Small intestine (tissue), 16 donors: ENCODE measurements at places on chromosomes 6 and 20. TPM values are rescaled to one million over a fixed set of nuclear protein-coding genes. Genes with fewer than 3 reads are reported as not detected.

Gene MCHR2
- polyA plus RNA-seq = 0.34 TPM

Gene MMUT
- polyA plus RNA-seq = 21.7 TPM

DNA sequence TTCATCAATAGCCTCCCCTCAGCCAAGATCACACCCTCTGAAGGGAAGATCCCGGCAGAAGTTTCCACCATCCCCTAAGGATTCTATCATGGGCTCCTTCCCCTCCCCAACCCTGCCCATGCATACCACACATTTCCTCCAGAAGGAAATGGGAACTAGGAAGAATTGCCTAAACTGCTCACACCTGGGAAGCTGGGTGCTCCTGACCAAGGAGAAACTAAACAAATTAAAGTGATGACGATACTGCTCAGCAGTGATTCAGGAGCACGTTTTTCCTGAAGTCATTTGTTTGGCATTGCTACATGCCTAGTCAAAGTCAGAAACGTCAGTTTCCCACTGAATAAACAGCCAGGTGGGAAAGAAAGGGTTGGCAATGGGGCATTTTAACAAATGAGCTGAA lies 136.1 kb upstream of the CDYL start:
- no peak overlapping the region for H3K4me3 ChIP-seq
- no peak overlapping the region for H3K27ac ChIP-seq
- H3K36me3 ChIP-seq = no peaks in the 10 kb centered on the region
- H3K4me1 ChIP-seq = no peaks in the 10 kb centered on the region
- H3K27me3 ChIP-seq = no peaks in the 10 kb centered on the region
- DNase-seq = no peak

Gene TUBB1
- 0.30 TPM for polyA plus RNA-seq

Gene LY6G6F
- polyA plus RNA-seq = not detected

Gene HLA-DOA
- polyA plus RNA-seq = 0.81 TPM

DNA sequence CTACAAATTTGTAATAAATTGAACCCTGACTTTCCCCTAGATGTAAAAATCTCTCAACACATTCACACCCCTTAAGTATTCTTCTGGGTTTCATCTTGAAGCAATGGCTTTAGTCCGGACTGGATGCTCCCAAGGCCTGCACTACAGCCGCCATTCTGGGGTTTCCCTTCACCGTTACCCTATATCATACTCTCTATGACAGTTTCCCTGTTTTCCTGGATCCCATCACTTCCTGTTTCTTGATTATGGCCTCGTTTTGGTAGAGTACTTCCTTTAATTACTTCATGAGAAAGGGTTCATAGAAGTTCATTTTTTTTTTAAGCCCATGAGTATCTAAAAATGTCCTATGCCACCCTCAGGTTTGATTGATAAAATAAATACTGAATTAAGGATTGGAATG lies 11.7 kb downstream of the FIG4 start:
- H3K4me1 ChIP-seq = no peaks in the 10 kb centered on the region
- H3K27ac ChIP-seq = no peak overlapping the region
- H3K4me3 ChIP-seq = no peak overlapping the region
- no peak for DNase-seq

DNA sequence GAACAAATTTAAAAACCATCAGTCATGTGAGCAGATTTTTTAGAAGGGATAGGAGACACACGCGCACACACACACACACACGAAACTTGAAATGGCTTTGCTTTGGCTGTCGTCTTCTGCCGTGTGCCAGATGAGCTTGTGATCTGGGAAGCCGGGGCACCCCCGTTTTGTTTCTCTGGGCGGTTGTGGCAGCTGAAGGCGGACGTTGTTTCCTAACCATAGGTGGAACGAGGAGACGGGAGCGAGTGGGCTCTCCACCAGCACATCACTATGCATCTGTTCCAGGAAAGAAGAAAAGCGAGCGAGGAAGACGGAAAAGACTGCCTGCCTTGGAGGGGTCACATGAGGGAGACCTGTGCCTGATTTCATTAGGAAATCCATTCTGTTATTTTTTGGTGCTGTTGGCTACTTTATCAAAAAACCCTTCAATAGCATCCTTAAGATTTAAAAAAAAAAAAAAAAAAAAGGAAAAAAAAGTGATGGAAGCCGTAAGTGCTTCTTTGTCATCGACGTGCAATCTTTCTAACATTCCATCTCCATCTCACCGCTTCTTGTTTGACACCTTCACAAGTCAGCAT lies 142.1 kb downstream of the DTNBP1 start:
- H3K4me3 ChIP-seq = no peak overlapping the region
- DNase-seq = no peak
- H3K4me1 ChIP-seq = no peaks in the 10 kb centered on the region
- H3K27me3 ChIP-seq = no peaks in the 10 kb centered on the region

- no peak overlapping the region for H3K27ac ChIP-seq
- no peaks in the 10 kb centered on the region for H3K27me3 ChIP-seq
- no peak overlapping the region for H3K4me3 ChIP-seq
- no peaks in the 10 kb centered on the region for H3K36me3 ChIP-seq
- DNase-seq = no peak
- H3K4me1 ChIP-seq = no peaks in the 10 kb centered on the region
These were observed 125.6 kb upstream of the MAFB start for GRCh38 chr20:40814631-40814960.

Gene CDH4
- 0.09 TPM for polyA plus RNA-seq

- DNase-seq = no peak
- no peak overlapping the region for H3K27ac ChIP-seq
- no peak overlapping the region for H3K4me3 ChIP-seq
- H3K27me3 ChIP-seq = no peaks in the 10 kb centered on the region
These were observed 140.1 kb upstream of the BTBD3 start for GRCh38 chr20:11777387-11778205.

DNA sequence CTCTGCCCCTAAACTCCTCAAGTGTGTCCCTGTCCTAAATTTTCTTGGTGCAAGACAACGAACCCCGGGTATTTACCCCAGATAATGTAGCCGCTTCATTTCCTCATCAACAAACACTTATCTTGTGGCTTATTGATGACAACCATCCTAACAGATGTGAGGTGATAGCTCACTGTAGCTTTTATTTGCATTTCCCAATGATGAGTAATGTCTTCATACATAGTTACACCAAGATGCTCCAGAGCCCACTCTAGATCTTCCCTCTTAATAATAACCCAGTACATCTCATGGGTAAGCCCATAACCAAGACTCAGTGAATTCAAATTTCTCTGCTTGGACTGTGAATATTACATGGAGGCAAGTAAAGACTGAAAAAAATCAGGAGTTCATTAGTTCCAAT lies 48.2 kb upstream of the BEND6 start:
- DNase-seq = no peak
- H3K27me3 ChIP-seq = no peaks in the 10 kb centered on the region
- no peaks in the 10 kb centered on the region for H3K4me1 ChIP-seq
- no peak overlapping the region for H3K4me3 ChIP-seq
- no peak overlapping the region for H3K27ac ChIP-seq
- H3K36me3 ChIP-seq = no peaks in the 10 kb centered on the region

Gene PDYN
- not detected for polyA plus RNA-seq

- H3K36me3 ChIP-seq = no peaks in the 10 kb centered on the region
- H3K27me3 ChIP-seq = no peaks in the 10 kb centered on the region
- no peak overlapping the region for H3K27ac ChIP-seq
- no peak for DNase-seq
- H3K4me3 ChIP-seq = no peak overlapping the region
- H3K4me1 ChIP-seq = no peaks in the 10 kb centered on the region
These were observed 203.0 kb upstream of the RGS17 start for GRCh38 chr6:153334121-153334520.

- H3K27ac ChIP-seq = no peak overlapping the region
- DNase-seq = no peak
- no peak overlapping the region for H3K4me3 ChIP-seq
These were observed 471.0 kb downstream of the COL12A1 start for GRCh38 chr6:74734901-74735300.

Gene FAM83B
- polyA plus RNA-seq = 14.7 TPM

GRCh38 chr6:116010386-116010785 lies 50.3 kb downstream of the FRK start:
- no peak overlapping the region for H3K27ac ChIP-seq
- no peak overlapping the region for H3K4me3 ChIP-seq
- H3K27me3 ChIP-seq = no peaks in the 10 kb centered on the region

GRCh38 chr20:1390581-1391403 lies 2.1 kb downstream of the FKBP1A start:
- H3K4me3 ChIP-seq = peak overlapping the region; percentile 9
- peaks cover 10% of the 10 kb centered on the region for H3K4me1 ChIP-seq
- H3K36me3 ChIP-seq = peaks cover 35% of the 10 kb centered on the region
- H3K27me3 ChIP-seq = no peaks in the 10 kb centered on the region

DNA sequence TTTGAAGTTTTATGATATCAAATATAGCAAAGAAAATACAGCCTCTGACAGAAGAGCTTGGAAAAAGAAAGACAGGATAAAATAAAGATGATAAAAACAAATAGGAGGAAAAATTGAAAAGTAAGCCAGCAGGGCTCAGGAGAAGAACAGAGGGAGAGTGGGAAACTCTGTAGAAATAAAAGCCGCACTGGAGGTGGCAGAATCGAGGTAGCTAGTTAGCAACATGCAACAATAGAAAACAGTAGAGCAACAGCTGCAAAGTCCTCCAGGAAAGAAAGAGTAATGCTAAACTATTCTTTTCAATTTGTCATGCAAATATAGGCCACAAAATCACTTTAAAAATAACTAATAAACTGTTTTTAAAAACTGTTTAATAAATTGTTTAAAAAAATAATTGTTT lies 28.8 kb downstream of the HBS1L start:
- H3K27ac ChIP-seq = no peak overlapping the region
- H3K27me3 ChIP-seq = no peaks in the 10 kb centered on the region
- no peaks in the 10 kb centered on the region for H3K36me3 ChIP-seq
- H3K4me1 ChIP-seq = no peaks in the 10 kb centered on the region
- H3K4me3 ChIP-seq = no peak overlapping the region

- no peaks in the 10 kb centered on the region for H3K27me3 ChIP-seq
- DNase-seq = peak; percentile 48
- peak overlapping the region; percentile 91 for H3K27ac ChIP-seq
- H3K36me3 ChIP-seq = peaks cover 13% of the 10 kb centered on the region
- peak overlapping the region; percentile 93 for H3K4me3 ChIP-seq
- peaks cover 6% of the 10 kb centered on the region for H3K4me1 ChIP-seq
These were observed 886 bp downstream of the ROMO1 start for GRCh38 chr20:35699957-35700624.
